Esophagus muscularis mucosa (tissue), 4 donors: ENCODE measurements at places on chromosomes 16 and 17. TPM values are rescaled to one million over a fixed set of nuclear protein-coding genes. Genes with fewer than 3 reads are reported as not detected.
A peak's percentile ranks its signal among the peaks of the same experiment; 100 is the strongest.

SNN gene
- total RNA-seq: 33.4 TPM

SCGB1C2 gene
- total RNA-seq: not detected

SMIM22 gene
- total RNA-seq: not detected

EPN3 gene
- not detected for total RNA-seq

TMEM238L gene
- not detected for total RNA-seq

RPA1 gene
- total RNA-seq: 27.7 TPM

MT1H gene
- not detected for total RNA-seq

IST1 gene
- total RNA-seq: 173 TPM

CHD9NB gene
- total RNA-seq: 0.50 TPM

XAF1 gene
- total RNA-seq: 35.3 TPM

GDPD1 gene
- 1.2 TPM for total RNA-seq

GRCh38 chr16:27720731-27721530, 171.0 kb downstream of the KATNIP start:
- no peak overlapping the region for H3K4me3 ChIP-seq
- H3K27me3 ChIP-seq: no peaks in the 10 kb centered on the region
- peaks cover 25% of the 10 kb centered on the region for H3K36me3 ChIP-seq
- DNase-seq: no peak
- peaks cover 32% of the 10 kb centered on the region for H3K4me1 ChIP-seq

DNA sequence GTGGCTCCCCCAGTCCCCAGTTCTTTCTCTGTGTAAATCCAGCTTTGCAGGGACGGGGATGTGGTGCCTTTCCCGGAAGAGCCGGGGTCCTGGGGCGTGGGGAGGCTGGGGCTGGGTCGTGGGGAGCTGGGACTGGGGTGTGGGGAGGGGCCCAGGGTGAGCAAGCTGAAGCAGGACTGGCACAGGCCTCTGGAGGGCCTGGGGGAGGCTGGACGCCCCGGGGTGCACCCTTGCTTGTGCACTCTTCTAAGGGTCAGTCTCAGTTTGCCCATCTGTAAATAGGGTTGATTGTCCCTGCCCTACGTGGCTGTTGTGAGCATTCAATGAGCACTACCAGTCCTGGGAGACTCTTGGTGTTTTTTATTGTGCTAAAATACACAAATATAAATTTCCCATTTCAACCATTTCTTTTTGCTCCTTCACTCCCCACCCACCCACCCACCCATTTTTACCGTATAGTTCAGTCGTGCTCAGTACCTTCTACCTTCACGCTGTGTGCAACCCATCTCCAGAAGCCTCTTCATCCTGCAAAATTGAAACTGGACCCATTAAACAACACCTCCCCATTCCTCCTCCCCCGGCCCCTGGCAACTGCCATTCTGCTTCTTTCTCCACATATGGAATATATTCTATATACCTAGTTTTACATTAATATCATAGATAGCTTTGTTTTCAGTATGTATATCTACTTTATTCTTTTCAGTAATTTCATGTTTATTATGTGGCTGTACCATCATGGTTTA, 7.8 kb upstream of the TBC1D3B start:
- H3K4me1 ChIP-seq: peaks cover 24% of the 10 kb centered on the region
- H3K4me3 ChIP-seq: peak overlapping the region; percentile 66
- peaks cover 33% of the 10 kb centered on the region for H3K27me3 ChIP-seq
- H3K27ac ChIP-seq: no peak overlapping the region
- H3K36me3 ChIP-seq: no peaks in the 10 kb centered on the region

GRCh38 chr16:88530858-88531203, 39.4 kb upstream of the ZC3H18 start:
- no peaks in the 10 kb centered on the region for H3K27me3 ChIP-seq
- H3K36me3 ChIP-seq: peaks cover 18% of the 10 kb centered on the region
- DNase-seq: no peak
- H3K4me3 ChIP-seq: no peak overlapping the region
- peaks cover 52% of the 10 kb centered on the region for H3K4me1 ChIP-seq

DNA sequence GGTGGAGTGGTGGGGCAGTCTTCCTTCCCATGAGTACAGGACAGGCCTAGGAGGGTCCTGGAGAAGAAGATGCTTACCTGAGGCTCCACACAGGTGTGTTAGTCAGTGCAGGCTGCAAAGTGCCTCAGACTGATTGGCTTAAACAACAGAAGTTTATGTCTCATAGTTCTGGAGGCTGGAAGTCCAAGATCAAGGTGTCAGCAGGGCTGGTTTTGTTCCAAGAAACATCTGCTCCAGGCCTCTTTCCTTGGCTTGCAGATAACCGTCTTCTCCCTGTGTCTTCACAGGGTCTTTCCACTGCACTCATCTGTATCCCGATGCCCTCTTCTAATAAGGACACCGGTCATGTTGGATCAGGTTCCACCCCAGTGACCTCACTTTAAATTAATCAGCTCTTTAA, 153.0 kb downstream of the NTN1 start:
- H3K27ac ChIP-seq: peak overlapping the region; percentile 17
- no peak overlapping the region for H3K4me3 ChIP-seq
- no peaks in the 10 kb centered on the region for H3K36me3 ChIP-seq
- H3K27me3 ChIP-seq: no peaks in the 10 kb centered on the region
- DNase-seq: no peak
- peaks cover 56% of the 10 kb centered on the region for H3K4me1 ChIP-seq

DNA sequence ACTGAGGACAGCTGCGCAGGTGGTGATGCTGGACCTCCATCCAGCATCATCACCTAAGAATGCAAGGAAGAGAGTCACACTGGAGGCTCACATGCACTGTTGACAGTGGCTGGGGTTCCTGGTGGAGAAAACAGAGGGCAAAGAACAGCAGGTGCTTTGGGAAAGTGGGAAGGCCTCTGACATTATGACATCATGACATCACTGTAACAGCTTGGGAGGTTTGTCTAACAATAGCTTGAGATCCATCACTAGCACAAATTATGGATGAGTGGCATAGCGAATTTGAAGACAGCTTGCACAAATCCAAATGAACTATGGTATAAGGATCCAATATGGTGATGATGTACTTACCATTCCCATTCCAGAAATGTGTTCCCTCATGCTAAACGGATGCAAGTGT, 226.5 kb upstream of the MPHOSPH6 start:
- H3K27me3 ChIP-seq: no peaks in the 10 kb centered on the region
- no peak for DNase-seq
- no peaks in the 10 kb centered on the region for H3K36me3 ChIP-seq
- no peak overlapping the region for H3K4me3 ChIP-seq
- H3K4me1 ChIP-seq: no peaks in the 10 kb centered on the region

- DNase-seq: peak; percentile 60
- H3K27me3 ChIP-seq: no peaks in the 10 kb centered on the region
- H3K27ac ChIP-seq: no peak overlapping the region
- H3K4me1 ChIP-seq: peaks cover 3% of the 10 kb centered on the region
- no peaks in the 10 kb centered on the region for H3K36me3 ChIP-seq
- no peak overlapping the region for H3K4me3 ChIP-seq
Measured at GRCh38 chr16:9849697-9850245, 332.5 kb downstream of the GRIN2A start.

DNA sequence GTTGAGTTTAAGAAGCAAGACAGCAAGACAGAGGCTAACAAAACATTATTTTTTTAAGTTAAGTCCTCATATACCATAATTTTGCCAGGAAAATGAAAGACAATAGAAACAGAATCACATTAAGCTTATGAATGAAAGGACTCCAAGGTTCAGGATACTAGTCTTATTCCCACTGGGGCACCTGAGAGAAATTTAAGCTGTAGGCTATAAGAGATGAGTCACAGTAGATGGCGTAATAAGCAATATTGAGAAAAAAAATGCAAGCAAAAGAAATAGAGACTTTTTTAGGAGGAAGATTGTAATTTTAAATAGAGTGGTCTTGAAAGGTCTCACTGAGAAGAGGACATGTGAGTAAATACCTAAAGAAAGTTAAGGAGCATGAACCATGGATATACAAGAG, 57.1 kb upstream of the KIF2B start:
- DNase-seq: no peak
- no peaks in the 10 kb centered on the region for H3K36me3 ChIP-seq
- H3K4me3 ChIP-seq: no peak overlapping the region
- H3K27me3 ChIP-seq: no peaks in the 10 kb centered on the region
- H3K27ac ChIP-seq: no peak overlapping the region

DNA sequence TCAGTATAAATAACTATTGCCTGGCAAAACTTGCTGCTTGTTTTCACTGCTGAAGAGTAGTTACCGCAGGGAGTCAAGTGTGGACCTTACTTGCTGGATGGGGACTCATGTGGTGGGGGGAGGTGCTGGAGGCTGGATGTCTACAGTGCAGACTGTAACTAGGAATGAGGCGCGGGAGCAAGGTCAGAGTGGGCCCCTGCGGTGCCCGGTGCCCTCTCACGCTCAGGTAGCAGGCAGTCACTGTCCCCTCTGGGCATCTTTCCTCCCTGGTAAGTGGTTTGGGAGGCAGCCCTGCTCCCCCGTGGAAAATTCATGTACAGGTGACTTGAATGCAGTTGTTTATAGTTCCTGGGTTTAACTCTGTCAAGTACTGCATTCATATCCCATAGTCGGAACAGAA, 4.6 kb downstream of the EMC8 start:
- H3K27me3 ChIP-seq: no peaks in the 10 kb centered on the region
- H3K27ac ChIP-seq: no peak overlapping the region
- H3K4me1 ChIP-seq: peaks cover 31% of the 10 kb centered on the region
- no peak for DNase-seq

- no peak for DNase-seq
- H3K27ac ChIP-seq: peak overlapping the region; percentile 25
- peaks cover 32% of the 10 kb centered on the region for H3K4me1 ChIP-seq
- H3K4me3 ChIP-seq: peak overlapping the region; percentile 62
- peaks cover 19% of the 10 kb centered on the region for H3K27me3 ChIP-seq
- H3K36me3 ChIP-seq: no peaks in the 10 kb centered on the region
Measured at GRCh38 chr17:2025622-2026309, 632 bp upstream of the RTN4RL1 start.

GRCh38 chr16:88854306-88855111, 2.2 kb downstream of the GALNS start:
- H3K4me3 ChIP-seq: no peak overlapping the region
- H3K27me3 ChIP-seq: no peaks in the 10 kb centered on the region
- no peak for DNase-seq
- peaks cover 40% of the 10 kb centered on the region for H3K36me3 ChIP-seq
- peaks cover 49% of the 10 kb centered on the region for H3K4me1 ChIP-seq

DNA sequence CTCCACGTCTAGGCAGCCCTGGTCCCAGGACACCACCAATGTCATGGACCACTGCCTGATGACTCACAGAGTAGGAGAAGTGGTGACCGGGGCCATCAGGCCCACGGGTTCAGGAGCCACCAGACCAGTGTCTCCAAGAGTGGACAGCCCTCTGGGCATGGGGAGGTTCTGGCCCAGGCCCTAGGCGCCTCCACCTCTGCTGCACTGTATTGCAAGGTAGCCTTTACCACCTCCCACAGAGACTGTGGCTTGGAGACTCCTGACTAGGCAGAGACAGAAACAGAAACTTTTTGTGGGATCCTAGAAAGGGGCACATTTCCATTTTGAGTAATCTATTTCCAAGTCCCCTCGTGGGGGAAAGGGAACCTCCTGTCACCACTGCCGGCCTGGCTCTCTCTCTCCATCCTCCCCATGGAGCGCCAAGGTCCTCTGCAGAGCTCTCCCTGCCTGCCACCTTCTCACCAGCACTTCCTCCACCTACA, 2.9 kb downstream of the CDIP1 start:
- H3K27ac ChIP-seq: no peak overlapping the region
- peaks cover 38% of the 10 kb centered on the region for H3K4me1 ChIP-seq
- no peak overlapping the region for H3K4me3 ChIP-seq
- H3K36me3 ChIP-seq: peaks cover 16% of the 10 kb centered on the region
- DNase-seq: no peak

DNA sequence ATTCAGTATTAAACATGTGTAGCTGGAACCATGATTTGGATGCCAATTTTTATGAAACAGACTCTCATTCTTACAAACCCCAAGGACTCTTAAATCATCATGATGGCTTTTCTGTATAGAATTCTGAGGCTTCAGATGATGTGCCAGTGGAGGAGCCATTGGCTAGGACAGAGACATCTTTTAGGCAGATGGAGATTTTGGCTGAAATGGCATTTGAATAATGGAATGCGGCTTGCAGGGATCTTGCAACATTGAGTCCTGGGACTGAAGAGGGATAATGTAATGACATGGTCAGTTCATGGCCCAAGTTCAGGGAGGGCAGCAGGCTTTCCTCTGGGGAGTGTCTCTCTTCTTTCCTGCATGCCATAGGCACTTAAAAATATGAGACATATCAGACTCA, 172.4 kb downstream of the ABCA8 start:
- H3K4me1 ChIP-seq: peaks cover 7% of the 10 kb centered on the region
- no peak for DNase-seq
- H3K36me3 ChIP-seq: no peaks in the 10 kb centered on the region
- H3K27me3 ChIP-seq: no peaks in the 10 kb centered on the region

GRCh38 chr16:85195900-85196772, 83.9 kb upstream of the CIBAR2 start:
- H3K4me1 ChIP-seq: peaks cover 32% of the 10 kb centered on the region
- no peaks in the 10 kb centered on the region for H3K27me3 ChIP-seq
- H3K4me3 ChIP-seq: no peak overlapping the region
- H3K36me3 ChIP-seq: no peaks in the 10 kb centered on the region
- peak overlapping the region; percentile 84 for H3K27ac ChIP-seq
- DNase-seq: no peak

- H3K4me3 ChIP-seq: no peak overlapping the region
- H3K4me1 ChIP-seq: peaks cover 36% of the 10 kb centered on the region
- no peaks in the 10 kb centered on the region for H3K27me3 ChIP-seq
- no peak for DNase-seq
Measured at GRCh38 chr16:70416748-70417616, 21.9 kb downstream of the ST3GAL2 start.

DNA sequence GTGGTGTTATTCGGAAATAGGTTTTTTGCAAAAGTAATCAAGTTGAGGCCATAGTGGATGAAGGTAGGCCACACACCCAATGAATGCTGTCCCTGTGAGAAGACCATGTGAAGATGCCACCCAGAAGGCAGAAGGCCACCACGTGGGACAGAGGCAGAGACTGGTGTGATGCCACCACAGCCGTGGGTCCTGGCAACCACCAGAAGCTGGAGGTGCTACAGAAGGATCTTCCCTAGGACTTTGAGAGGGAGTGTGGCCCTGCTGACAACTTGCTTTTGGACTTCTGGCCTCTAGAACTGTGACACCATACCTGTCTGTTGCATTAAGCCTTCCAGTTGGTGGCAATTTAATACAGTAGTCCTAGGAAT, 49.3 kb downstream of the RMI2 start:
- H3K27ac ChIP-seq: no peak overlapping the region
- H3K27me3 ChIP-seq: no peaks in the 10 kb centered on the region
- H3K4me1 ChIP-seq: peaks cover 4% of the 10 kb centered on the region
- H3K4me3 ChIP-seq: no peak overlapping the region
- H3K36me3 ChIP-seq: no peaks in the 10 kb centered on the region

DNA sequence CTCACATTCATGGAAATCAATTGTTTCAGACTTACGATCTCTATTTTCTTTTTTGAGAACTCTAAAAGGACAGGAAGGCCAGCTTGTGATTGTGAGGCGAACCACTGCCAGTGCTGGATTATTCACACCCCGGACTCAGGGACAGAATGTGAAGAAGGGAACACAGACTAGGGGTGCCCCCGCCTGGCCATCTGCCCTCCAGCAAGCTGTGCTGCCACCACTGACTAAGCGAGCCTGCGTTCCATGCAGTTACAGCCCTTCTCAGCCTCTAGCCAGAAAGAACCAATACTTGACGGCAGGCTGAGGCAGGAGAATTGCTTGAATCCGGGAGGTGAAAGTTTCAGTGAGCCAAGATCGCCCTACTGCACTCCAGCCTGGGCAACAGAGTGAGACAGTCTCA, 2.8 kb downstream of the HAGH start:
- no peak overlapping the region for H3K27ac ChIP-seq
- no peak for DNase-seq
- peaks cover 42% of the 10 kb centered on the region for H3K36me3 ChIP-seq
- no peak overlapping the region for H3K4me3 ChIP-seq
- no peaks in the 10 kb centered on the region for H3K27me3 ChIP-seq
- peaks cover 40% of the 10 kb centered on the region for H3K4me1 ChIP-seq
